Stimulated activated CD8-positive, alpha-beta memory T cell treated with anti-CD3 and anti-CD28 coated beads, Interleukin-12 subunit alpha, Interleukin-12 subunit beta, amount 100 ng/mL, for 1 hour (primary cell): ENCODE measurements at places on chromosomes 12 and 14.

- DNase-seq = no peak
These were observed 5.7 kb downstream of the PAWR start for GRCh38 chr12:79685068-79685467.

- no peak for DNase-seq
These were observed at the start of gene PPFIA2 for GRCh38 chr12:81759190-81760051. TSS of gene PPFIA2 (minus strand) at chr12:81759350.

DNA sequence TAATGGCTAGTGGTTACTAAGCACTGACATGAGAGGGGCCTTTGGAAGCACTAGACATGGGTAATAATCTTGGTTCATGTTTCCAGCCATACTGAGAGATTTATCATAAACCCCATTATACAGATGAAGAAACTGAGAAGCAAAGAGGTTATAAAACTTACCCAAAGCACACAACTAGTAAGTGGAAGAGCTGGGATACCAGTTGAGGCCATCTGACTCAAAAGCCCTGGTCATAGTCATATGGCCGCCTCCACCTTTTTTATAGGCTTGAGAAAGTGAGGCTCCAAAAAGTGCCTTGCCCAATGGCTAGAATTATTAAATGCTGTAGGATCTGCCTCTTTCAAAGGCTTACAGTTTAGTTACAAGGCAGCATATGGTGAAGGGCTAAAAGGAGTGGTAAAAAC lies 944 bp downstream of the TXNRD1 start:
- DNase-seq = no peak

DNA sequence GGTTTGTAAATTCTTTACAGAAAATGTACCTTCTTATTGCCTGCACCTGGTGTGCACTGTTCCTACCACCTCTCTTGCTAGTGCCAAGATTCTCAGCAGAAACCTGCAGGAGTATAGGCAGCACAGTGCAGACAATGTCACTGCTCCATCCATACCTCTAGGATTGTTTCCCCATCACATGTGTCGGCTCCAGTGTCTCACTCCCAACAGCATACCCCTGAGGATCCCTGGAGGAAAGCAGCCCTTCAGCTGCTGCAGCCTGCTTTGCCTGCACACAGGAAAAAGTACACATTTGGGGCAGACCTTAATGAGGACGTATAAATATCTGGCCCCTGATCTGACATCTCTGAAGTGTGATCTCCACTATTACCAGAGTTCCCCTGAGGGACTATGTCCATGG lies 235.5 kb downstream of the MDGA2 start:
- DNase-seq = no peak
